ENCODE measurements at places on chromosomes 4 and X. TPM values are rescaled to one million over a fixed set of nuclear protein-coding genes. Genes with fewer than 3 reads are reported as not detected.

ENPEP gene
- 0.80 TPM for total RNA-seq

NDST3 gene
- total RNA-seq: 0.14 TPM

DNA sequence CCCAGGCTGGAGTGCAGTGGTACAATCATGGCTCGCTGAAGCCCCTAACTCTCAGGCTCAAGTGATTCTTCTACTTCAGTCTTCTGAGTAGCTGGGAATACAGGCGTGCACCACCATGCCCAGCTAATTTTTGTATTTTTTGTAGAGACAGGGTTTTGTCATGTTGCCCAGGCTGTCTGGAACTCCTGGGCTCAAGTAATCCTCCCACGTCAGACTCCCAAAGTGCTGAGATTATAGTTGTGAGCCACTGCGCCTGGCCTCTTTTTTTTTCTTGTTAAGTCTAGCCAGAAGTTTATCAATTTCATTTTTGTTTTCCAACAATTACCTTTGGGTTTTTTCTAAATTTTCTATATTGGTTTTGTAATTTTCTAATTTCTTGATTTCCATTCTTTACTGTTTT lies 100.6 kb downstream of the GC start:
- H3K4me3 ChIP-seq: no peak overlapping the region
- no peaks in the 10 kb centered on the region for H3K36me3 ChIP-seq
- H3K4me1 ChIP-seq: no peaks in the 10 kb centered on the region

GRCh38 chr4:181599134-181599533 lies 644.1 kb upstream of the TENM3 start:
- DNase-seq: no peak
- no peaks in the 10 kb centered on the region for H3K27me3 ChIP-seq
- H3K36me3 ChIP-seq: no peaks in the 10 kb centered on the region
- no peaks in the 10 kb centered on the region for H3K4me1 ChIP-seq

ASB5 gene
- total RNA-seq: 1.8 TPM

GRCh38 chr4:38278255-38278654 lies 318.1 kb downstream of the PTTG2 start:
- H3K27me3 ChIP-seq: no peaks in the 10 kb centered on the region
- H3K4me3 ChIP-seq: no peak overlapping the region
- H3K4me1 ChIP-seq: peaks cover 29% of the 10 kb centered on the region

RNF212 gene
- total RNA-seq: not detected

DNA sequence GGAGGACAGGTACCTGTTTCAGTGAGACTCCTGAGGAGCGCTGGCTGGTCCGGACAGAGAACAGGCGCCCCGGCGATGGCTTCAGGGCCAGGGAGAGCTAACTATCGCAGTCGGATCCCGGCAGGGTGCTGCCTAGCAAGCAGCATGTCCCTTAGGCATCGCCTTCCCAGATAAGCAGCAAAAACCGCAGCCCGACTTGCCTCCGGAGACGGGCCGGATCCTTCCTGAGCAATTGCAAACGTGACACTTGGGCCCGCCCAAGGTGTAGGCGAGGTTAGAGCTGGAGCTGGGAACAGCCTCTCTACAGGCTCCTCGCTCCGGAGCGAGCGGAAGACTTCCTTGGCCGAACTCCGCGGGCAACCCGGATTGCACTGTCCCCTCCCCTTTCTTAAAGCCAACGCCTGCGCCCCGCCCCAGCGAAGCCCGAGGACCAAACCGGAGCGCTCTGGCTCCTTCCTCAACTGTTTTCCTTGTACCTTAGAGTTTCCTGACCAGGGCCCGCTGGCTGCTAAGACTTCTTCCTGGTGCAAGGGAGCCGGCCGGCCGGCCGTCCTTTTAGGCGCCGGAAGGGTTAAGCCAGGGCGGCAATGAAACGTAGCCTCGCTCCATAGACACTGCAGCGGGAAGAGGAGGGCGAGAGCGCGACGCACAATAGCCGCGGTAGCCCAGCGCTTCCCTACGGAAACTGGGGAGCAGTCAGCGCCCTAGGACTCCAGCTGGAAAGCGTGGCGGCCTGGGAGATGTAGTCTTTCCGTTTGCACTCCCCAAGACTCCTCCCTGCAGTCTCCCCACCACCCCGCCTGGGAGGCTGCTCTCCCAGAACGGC lies at the start of gene OPHN1:
OPHN1 (minus strand) TSS at position 341 of the 826 bp plus-strand sequence. CDS start 475 bp downstream, outside the sequence.
- H3K27me3 ChIP-seq: no peaks in the 10 kb centered on the region
- DNase-seq: peak; percentile 83
- H3K4me3 ChIP-seq: peak within 1 kb of the TSS; percentile 61
- H3K27ac ChIP-seq: peak within 1 kb of the TSS; percentile 92
- no peaks in the 10 kb centered on the region for H3K4me1 ChIP-seq

All from transverse colon (tissue), 4 donors.